ENCODE measurements at places on chromosomes 1 and 21. TPM values are rescaled to one million over a fixed set of nuclear protein-coding genes. Genes with fewer than 3 reads are reported as not detected.
A peak's percentile ranks its signal among the peaks of the same experiment; 100 is the strongest.

GRCh38 chr1:33036051-33036525 lies 595 bp downstream of the AK2 start:
- peak; percentile 5 for DNase-seq

- DNase-seq: no peak
These were observed 18.3 kb upstream of the EFHD2 start for GRCh38 chr1:15391366-15391765.

DNA sequence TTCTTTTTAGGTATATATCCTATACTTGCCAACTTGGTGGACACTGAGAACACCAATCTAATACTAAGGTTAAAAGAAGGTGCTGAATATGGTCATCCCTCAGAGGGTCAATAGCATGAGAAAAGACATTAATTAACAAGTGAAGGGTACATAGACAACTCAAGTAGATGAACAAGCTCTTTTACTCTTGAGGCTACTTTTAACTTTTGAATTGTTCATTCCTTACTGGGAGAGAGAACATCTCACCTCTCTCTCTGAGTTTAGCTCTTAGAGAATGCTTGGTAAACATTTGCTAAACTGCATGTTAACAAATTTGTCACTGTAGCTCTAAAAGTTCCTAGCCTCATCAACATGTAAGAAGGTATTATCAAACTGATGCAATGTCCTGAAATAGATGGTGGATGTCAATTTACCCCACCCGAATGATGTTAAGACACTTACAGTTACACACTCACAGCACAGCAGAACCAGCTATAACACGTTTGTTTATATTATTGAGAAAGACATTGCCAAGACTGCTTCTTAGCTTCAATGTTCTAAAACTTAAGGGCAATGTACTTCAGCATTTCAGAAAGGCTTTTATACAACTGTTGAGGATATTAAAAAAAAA lies 35.9 kb downstream of the HEATR1 start:
- DNase-seq: no peak

Gene IL6R
- total RNA-seq: 8.5 TPM

Gene SELE
- not detected for total RNA-seq

All from activated naive CD4-positive, alpha-beta T cell treated with anti-CD3 and anti-CD28 coated beads, Interleukin-2, amount 50 U/mL, for 72 hours (primary cell).